ENCODE measurements at places on chromosomes 3 and 15. TPM values are rescaled to one million over a fixed set of nuclear protein-coding genes. Genes with fewer than 3 reads are reported as not detected.

NECTIN3 gene
- total RNA-seq: 71.5 TPM

FURIN gene
- 8.3 TPM for total RNA-seq

SEMA3B gene
- total RNA-seq: 0.80 TPM

TICRR gene
- 19.6 TPM for total RNA-seq

WNT5A gene
- total RNA-seq: 3.3 TPM

PGBD4 gene
- total RNA-seq: 0.93 TPM

DAPK2 gene
- 9.7 TPM for total RNA-seq

- peaks cover 61% of the 10 kb centered on the region for H3K27me3 ChIP-seq
- H3K4me1 ChIP-seq: peaks cover 16% of the 10 kb centered on the region
- H3K27ac ChIP-seq: no peak overlapping the region
- peak; percentile 77 for DNase-seq
- H3K36me3 ChIP-seq: no peaks in the 10 kb centered on the region
- peak overlapping the region; percentile 52 for H3K4me3 ChIP-seq
Observed at GRCh38 chr15:72184165-72184811, 13.3 kb downstream of the GRAMD2A start.

DNA sequence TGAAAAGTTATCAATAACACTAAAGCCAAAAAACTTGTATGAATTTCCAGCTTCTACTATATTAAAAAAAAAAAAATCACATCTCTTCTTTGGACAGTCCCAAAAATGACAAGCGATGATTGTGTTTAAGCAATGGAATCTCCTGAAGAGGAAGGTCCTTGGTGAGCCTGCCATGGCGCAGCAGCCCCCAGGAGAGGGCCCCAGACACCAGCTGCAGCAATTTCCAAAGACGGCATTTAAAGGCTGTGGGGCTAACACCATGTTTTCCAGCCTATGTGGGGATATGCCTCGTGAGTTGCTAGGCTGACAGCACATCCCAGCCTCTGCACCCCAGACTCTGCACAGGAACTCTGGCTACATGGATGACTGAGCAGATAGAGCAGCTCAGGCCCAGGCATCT is 14.7 kb downstream of the SKIC8 start:
- DNase-seq: peak; percentile 42
- H3K36me3 ChIP-seq: no peaks in the 10 kb centered on the region
- no peaks in the 10 kb centered on the region for H3K4me1 ChIP-seq

DNA sequence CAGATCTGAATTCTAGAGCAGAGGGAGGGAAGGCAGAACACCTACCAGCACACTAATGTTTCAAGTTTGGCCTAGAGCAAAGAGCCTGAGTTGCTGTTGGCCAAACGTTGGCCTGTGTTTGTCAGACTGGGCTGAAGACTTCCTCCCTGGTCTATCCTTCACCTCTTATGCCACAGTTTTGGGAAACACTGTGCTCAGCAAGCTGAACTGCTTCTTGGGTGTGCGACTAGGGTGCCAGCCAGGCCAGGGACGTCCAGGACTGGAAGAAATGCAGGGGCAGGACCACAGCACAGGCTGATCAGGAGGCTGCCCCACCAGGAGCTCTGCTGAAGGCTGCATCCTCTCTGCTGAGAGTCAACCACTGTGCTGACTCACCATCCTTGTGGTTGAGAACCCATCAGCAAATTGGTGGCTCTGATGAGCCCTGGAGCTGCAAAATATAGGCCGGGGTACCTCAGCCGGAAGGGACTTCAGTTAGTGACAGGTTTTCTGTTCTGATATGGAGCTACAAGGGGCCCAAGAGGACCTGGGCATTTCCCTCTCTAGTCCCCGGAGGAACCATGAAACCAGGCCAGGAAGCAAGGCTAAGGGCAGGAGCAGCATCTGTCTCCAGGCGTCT is 131.6 kb upstream of the RASGRP1 start:
- H3K36me3 ChIP-seq: no peaks in the 10 kb centered on the region
- no peak overlapping the region for H3K4me3 ChIP-seq

- DNase-seq: no peak
- no peaks in the 10 kb centered on the region for H3K27me3 ChIP-seq
- peak overlapping the region; percentile 3 for H3K27ac ChIP-seq
- H3K4me1 ChIP-seq: peaks cover 9% of the 10 kb centered on the region
Observed at GRCh38 chr3:180698760-180699270, 19.5 kb upstream of the CCDC39 start.

DNA sequence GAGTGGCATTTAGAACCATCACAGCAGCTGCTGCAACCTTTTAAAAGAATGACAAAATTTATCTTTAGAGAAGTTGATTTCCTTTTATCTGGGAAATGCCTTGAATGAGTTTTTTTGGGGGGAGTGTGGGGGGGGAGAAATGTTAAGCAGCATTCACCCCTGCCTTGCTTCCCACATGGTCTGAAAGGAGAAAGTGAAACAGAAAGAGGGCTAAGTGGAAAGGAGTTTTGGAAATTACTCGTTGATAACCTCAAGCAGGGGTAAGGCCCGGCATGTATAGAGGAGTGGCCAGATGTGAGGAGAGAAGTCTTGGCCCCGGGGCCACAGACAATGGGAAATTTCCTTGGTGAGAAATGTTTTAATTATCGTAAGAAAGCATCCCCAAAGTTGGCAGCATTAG is 23.5 kb downstream of the B3GALNT1 start:
- no peaks in the 10 kb centered on the region for H3K27me3 ChIP-seq
- no peak for DNase-seq
- H3K4me1 ChIP-seq: no peaks in the 10 kb centered on the region

DNA sequence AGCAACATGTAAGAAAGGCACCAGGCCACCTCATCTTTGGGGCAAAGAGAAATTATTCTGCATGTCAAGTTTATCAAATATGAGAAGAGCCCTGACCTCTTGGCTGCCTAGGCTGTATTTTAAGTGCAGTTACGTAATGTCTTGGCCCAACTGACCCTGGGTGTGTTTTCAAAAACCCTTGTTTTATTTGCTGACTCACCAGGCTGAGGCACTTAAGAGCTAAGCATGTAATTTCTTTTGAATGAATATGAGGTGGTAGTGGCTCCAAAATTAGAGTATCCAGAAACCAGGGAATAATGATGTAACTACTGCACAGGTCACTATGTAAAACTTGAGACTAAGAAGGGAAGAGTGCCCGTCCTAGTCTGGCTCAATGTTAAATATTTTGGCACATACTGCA is 24.3 kb downstream of the PGPEP1L start:
- no peak overlapping the region for H3K27ac ChIP-seq
- no peaks in the 10 kb centered on the region for H3K27me3 ChIP-seq
- no peaks in the 10 kb centered on the region for H3K36me3 ChIP-seq
- no peak overlapping the region for H3K4me3 ChIP-seq

- peaks cover 8% of the 10 kb centered on the region for H3K27me3 ChIP-seq
- peaks cover 8% of the 10 kb centered on the region for H3K4me1 ChIP-seq
- peak; percentile 97 for DNase-seq
- H3K27ac ChIP-seq: no peak within 1 kb of the TSS
Observed at GRCh38 chr3:133805702-133806475, at the start of gene SRPRB. Gene SRPRB (plus strand): TSS chr3:133805815. CDS start chr3:133805849, 34 bp downstream.

GRCh38 chr3:197730200-197730599 is 6.5 kb downstream of the RUBCN start:
- no peaks in the 10 kb centered on the region for H3K36me3 ChIP-seq
- H3K27me3 ChIP-seq: no peaks in the 10 kb centered on the region
- DNase-seq: no peak
- H3K27ac ChIP-seq: no peak overlapping the region

- H3K4me3 ChIP-seq: no peak overlapping the region
- H3K27ac ChIP-seq: no peak overlapping the region
- no peaks in the 10 kb centered on the region for H3K36me3 ChIP-seq
- H3K4me1 ChIP-seq: peaks cover 38% of the 10 kb centered on the region
- peaks cover 96% of the 10 kb centered on the region for H3K27me3 ChIP-seq
Observed at GRCh38 chr3:18237251-18238005, 187.7 kb downstream of the SATB1 start.

GRCh38 chr3:134066158-134066541 is 36.4 kb upstream of the SLCO2A1 start:
- H3K27ac ChIP-seq: no peak overlapping the region
- no peaks in the 10 kb centered on the region for H3K36me3 ChIP-seq

Measured in neural progenitor cell (in vitro differentiated cells).